ENCODE measurements at places on chromosomes 12 and 14.

GRCh38 chr12:103140286-103140685 lies 182.8 kb downstream of the ASCL1 start:
- no peak for DNase-seq

DNA sequence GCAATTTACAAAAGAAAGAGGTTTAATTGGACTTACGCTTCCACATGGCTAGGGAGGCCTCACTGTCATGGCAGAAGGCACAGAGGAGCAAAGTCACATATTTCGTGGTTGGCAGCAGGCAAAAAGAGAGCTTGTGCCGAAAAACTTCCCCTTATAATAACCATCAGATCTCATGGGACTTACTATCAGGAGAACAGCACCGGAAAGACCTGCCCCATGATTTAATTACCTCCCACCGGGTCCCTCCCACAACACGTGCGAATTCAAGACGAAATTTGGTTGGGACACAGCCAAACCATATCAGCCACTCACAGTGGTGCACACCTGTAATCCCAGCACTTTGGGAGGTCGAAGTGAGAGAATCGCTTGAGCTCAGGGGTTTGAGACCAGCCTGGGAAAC lies 68.5 kb downstream of the FBXL14 start:
- no peak for DNase-seq

DNA sequence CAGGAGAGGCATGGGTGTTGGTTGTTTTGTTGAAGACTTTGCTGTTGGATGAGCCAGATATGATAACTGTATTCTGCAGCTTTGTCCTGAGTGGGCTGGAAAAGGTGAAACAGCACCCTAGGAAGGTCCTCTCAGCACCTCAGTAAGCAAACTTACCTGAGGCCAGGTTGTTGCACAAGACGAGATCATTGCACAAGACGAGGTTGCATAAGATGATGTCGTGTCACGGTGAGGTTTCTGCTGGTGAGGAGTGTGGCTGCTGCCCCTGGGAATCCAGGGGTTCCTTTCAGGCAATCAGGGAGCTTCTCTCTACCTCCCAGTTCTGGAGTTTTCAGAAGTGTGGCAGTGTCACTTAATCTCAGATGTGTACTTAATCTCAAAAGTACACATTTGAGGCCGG lies 85.6 kb downstream of the GLT1D1 start:
- no peak for DNase-seq

- no peak for DNase-seq
These were observed 7.3 kb upstream of the TMEM119 start for GRCh38 chr12:108605000-108605689.

GRCh38 chr12:45938566-45938965 lies 51.8 kb downstream of the SCAF11 start:
- DNase-seq, result no peak

DNA sequence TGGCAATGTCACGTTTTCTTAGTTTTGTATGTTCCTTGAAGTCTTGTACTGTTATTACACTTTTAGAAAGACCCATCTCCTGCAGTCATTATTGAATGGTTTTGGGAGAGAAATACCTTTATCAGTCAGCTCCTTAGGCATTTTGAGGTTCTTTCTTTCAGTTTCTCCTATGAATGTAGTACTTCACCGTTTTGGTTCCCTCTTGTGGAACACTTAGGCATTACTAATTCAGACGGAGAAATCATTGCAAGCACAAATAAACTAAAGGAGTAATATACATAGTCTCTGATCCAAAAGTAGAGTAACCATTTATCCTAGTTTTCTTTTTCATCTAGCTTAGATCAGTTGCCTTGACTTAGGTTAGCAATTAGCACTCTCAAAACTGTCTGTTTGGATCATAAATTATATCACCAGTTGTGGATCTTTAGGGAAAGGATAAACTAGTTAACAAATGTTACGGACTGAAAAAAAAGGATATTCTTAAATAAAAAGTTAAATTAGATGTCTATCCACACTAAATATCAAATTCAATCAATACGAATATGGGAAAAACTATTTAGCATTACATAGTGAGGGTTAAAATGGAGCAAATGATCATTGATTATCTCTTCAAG lies 1538.3 kb upstream of the SEL1L start:
- DNase-seq, result no peak
